T-cell (primary cell): ENCODE measurements at places on chromosomes 1 and 21. TPM values are rescaled to one million over a fixed set of nuclear protein-coding genes. Genes with fewer than 3 reads are reported as not detected.
A peak's percentile ranks its signal among the peaks of the same experiment; 100 is the strongest.

Gene UAP1
- total RNA-seq, result 16.7 TPM

DNA sequence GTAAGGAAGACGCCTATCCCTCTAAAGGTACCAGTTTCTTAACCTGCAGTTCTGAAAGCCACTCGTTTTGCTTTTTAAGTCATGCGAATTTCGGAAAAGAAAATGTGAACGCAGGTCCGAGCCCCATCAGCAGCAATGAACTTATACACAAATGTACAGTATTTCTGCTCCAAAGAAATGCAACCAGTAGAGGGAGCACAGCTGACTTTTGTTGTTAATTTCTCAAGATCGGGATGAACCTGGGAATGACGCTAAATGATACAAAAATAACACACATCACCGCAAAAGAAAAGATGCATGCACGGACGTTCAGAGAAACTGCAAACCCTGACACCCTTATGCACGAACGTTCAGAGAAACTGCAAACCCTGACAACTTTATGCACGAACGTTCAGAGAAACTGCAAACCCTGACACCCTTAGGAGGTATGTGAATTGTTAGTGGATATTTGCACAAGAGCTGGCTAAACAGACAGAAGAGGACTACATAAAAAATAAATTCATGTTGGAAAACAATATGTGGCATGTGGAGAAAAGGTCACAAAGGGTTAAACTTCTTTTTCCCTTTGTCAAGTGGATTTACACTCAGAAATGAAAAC lies 3.5 kb upstream of the TIAM1 start:
- H3K27me3 ChIP-seq, result no peaks in the 10 kb centered on the region
- no peak overlapping the region for H3K27ac ChIP-seq
- no peak overlapping the region for H3K4me3 ChIP-seq
- H3K36me3 ChIP-seq, result no peaks in the 10 kb centered on the region
- peaks cover 18% of the 10 kb centered on the region for H3K4me1 ChIP-seq

Gene ARMH1
- total RNA-seq, result 99.8 TPM

GRCh38 chr1:23188434-23188884 lies 19.8 kb upstream of the LUZP1 start:
- H3K36me3 ChIP-seq, result no peaks in the 10 kb centered on the region
- no peak overlapping the region for H3K27ac ChIP-seq
- H3K4me1 ChIP-seq, result peaks cover 8% of the 10 kb centered on the region
- DNase-seq, result no peak
- H3K4me3 ChIP-seq, result no peak overlapping the region

Gene DRAXIN
- total RNA-seq, result 0.18 TPM

GRCh38 chr1:224564454-224565084 lies 51.5 kb upstream of the CNIH3 start:
- no peaks in the 10 kb centered on the region for H3K36me3 ChIP-seq
- H3K4me1 ChIP-seq, result no peaks in the 10 kb centered on the region
- no peak overlapping the region for H3K4me3 ChIP-seq
- no peak for DNase-seq
- no peaks in the 10 kb centered on the region for H3K27me3 ChIP-seq

DNA sequence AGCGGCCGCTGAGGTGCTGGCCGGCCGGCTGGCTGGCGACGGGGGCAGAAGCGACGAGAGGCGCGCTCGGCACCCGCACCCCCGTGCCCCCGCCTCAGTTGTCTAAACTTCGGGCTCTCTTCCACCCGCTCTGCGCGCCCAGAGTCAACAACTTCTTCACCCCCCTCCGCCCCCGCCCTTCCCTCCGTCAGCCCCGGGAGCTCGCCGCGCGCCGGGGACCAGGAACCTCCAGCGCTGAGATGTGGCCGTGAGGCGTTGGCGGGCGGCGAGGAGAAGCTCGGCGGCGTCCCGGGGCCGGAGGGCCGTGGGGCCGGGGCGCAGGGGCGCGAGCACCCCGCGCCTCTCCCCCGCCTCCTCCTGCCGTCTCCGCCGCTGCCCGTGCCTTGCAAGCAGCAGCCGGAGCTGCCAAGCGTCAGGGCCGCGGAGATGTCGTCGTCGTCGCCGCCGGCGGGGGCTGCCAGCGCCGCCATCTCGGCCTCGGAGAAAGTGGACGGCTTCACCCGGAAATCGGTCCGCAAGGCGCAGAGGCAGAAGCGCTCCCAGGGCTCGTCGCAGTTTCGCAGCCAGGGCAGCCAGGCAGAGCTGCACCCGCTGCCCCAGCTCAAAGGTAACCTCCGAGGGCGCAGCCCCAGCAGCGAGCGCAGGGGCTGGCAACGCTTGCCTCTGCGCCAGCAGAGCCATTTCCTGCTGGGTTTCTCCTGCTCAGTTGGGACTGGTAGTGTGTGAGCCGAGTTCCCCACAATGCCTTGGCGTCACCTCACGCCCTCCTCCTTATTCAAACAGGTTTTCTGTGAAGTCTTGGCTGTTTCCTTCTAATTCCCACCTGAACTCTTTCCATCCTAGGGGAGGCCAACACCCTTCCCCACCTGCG lies 710 bp downstream of the PPP2R5A start:
- H3K4me1 ChIP-seq, result peaks cover 23% of the 10 kb centered on the region
- H3K36me3 ChIP-seq, result no peaks in the 10 kb centered on the region
- peak overlapping the region; percentile 99 for H3K4me3 ChIP-seq
- peak overlapping the region; percentile 80 for H3K27ac ChIP-seq
- peak; percentile 78 for DNase-seq

Gene TFF3
- total RNA-seq, result 1.7 TPM

Gene CDKN2C
- 5.0 TPM for total RNA-seq

GRCh38 chr21:44648557-44649311 lies 2.5 kb downstream of the KRTAP10-11 start:
- H3K4me3 ChIP-seq, result no peak overlapping the region
- H3K27ac ChIP-seq, result no peak overlapping the region
- H3K4me1 ChIP-seq, result no peaks in the 10 kb centered on the region
- H3K27me3 ChIP-seq, result no peaks in the 10 kb centered on the region

GRCh38 chr1:68955424-68955823 lies 458.5 kb upstream of the DEPDC1 start:
- no peaks in the 10 kb centered on the region for H3K4me1 ChIP-seq
- no peak overlapping the region for H3K4me3 ChIP-seq
- no peaks in the 10 kb centered on the region for H3K27me3 ChIP-seq
- H3K36me3 ChIP-seq, result no peaks in the 10 kb centered on the region
- no peak overlapping the region for H3K27ac ChIP-seq

- H3K27ac ChIP-seq, result no peak overlapping the region
- no peak for DNase-seq
- no peaks in the 10 kb centered on the region for H3K4me1 ChIP-seq
Observed at GRCh38 chr1:219125342-219125741, 48.3 kb upstream of the LYPLAL1 start.

Gene RGSL1
- total RNA-seq, result not detected

DNA sequence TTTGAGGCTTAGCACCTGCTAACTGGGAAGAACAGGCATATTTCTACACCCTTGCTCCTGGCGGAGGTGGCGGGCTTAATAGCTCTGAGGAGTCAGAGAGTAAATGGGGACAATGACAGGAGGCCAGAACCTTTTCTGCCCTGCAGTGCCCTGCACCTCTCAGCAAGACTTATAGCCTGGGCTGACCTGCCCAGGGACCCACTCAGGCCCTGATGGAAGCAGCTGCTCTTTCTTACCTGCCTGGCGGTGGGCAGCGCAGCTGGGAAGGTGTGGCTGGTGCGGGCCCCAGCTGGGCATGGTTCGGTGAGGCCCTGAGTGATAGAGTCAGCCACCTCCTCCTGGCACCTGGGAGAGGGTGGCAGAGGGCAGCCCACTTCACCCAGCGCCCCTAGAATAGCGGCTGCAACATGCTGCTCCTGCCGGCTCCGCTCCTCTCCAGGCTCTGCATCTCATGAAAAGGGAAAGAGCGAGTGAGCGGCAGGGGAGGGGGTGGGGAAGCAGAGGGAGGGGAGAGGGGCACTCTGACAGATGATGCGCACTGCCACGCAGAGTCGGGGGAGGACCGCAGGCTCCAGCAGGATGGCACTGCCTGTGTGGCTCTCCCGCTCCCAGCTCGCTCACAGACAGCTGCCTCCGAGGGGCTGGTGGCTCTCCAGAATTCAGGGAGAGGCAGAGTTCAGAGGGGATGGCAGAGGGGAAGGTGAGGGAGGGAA lies at the start of gene RGS8:
RGS8 (minus strand) TSS at position 472 of the 713 bp plus-strand sequence. CDS start 14,938 bp downstream, outside the sequence.
- no peak within 1 kb of the TSS for H3K27ac ChIP-seq
- H3K4me3 ChIP-seq, result no peak within 1 kb of the TSS
- H3K4me1 ChIP-seq, result no peaks in the 10 kb centered on the region
- DNase-seq, result no peak
- no peaks in the 10 kb centered on the region for H3K36me3 ChIP-seq
- peaks cover 16% of the 10 kb centered on the region for H3K27me3 ChIP-seq

- no peaks in the 10 kb centered on the region for H3K4me1 ChIP-seq
- H3K27ac ChIP-seq, result no peak overlapping the region
- no peak for DNase-seq
Observed at GRCh38 chr1:231940116-231940515, 313.5 kb downstream of the DISC1 start.

Gene OR10J1
- not detected for total RNA-seq

DNA sequence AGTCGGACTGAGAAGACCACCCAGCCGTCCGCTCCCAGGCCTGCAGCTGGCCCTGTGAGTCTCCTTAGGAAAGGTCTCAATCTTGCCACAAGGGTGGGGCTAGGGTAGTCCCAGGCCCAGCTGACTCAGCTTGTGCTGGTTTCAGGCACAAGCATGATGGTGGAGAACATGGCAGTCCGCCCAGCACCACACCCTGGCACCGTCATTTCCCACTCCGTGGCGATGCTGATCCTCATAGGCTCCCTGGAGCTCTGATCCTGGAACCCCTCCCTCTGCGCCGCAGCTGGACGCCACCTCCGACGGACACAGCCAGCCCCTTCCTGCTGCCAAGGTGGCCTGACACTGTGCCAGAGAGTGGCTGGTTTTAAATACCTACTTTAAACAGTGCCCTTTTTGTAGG lies 10.7 kb downstream of the TMEM81 start:
- H3K4me1 ChIP-seq, result no peaks in the 10 kb centered on the region
- H3K36me3 ChIP-seq, result no peaks in the 10 kb centered on the region
- no peak overlapping the region for H3K27ac ChIP-seq
- no peak overlapping the region for H3K4me3 ChIP-seq

- H3K4me1 ChIP-seq, result no peaks in the 10 kb centered on the region
- H3K36me3 ChIP-seq, result no peaks in the 10 kb centered on the region
- no peak for DNase-seq
- no peak overlapping the region for H3K27ac ChIP-seq
- H3K4me3 ChIP-seq, result no peak overlapping the region
Observed at GRCh38 chr1:112878321-112878720, 77.7 kb downstream of the SLC16A1 start.

GRCh38 chr1:202207292-202207691 lies 13.7 kb downstream of the LGR6 start:
- no peak for DNase-seq
- no peak overlapping the region for H3K4me3 ChIP-seq
- no peaks in the 10 kb centered on the region for H3K36me3 ChIP-seq

- no peaks in the 10 kb centered on the region for H3K27me3 ChIP-seq
- no peak overlapping the region for H3K27ac ChIP-seq
- H3K4me1 ChIP-seq, result no peaks in the 10 kb centered on the region
Observed at GRCh38 chr1:101632548-101633272, 364.0 kb downstream of the OLFM3 start.

DNA sequence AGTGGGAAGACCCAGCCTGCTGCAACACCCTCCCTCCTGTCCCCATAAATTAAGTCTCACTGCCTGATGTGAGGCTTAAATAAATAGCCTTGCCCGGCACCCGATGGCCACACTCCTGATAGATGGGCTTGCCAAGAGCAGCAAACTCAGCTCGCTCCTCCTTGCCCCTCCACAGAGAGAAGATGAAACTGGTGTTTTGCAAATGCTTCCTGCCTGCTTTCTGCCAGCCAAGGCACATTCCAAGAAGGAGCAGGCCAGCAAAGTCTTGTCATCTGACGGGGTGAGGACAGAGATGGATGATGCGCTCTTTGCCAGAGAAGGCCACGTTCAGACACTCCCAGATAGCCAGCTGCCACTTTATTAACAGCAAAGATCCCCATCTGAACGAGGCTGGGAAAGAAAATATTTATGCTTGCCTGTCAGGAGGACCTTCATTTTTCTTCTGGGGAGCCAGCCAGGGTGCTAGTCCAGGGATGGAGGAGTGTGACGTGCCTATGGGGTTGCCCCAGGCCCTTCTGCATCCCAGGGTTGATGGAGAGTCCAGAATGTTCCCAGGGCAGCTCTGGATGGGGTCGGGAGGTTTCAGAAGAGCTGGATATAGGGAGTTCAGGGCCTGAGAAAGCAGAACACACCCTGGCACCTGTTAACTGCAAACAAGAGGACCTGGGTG lies 265.4 kb downstream of the FOXD2 start:
- no peak overlapping the region for H3K27ac ChIP-seq
- no peak for DNase-seq
- no peaks in the 10 kb centered on the region for H3K4me1 ChIP-seq
- H3K27me3 ChIP-seq, result peaks cover 5% of the 10 kb centered on the region

GRCh38 chr1:160018900-160019299 lies 12.9 kb downstream of the PIGM start:
- H3K27me3 ChIP-seq, result no peaks in the 10 kb centered on the region
- no peaks in the 10 kb centered on the region for H3K4me1 ChIP-seq
- DNase-seq, result no peak
- H3K4me3 ChIP-seq, result no peak overlapping the region
- no peak overlapping the region for H3K27ac ChIP-seq

- H3K27me3 ChIP-seq, result no peaks in the 10 kb centered on the region
- no peak for DNase-seq
- no peaks in the 10 kb centered on the region for H3K36me3 ChIP-seq
- H3K4me3 ChIP-seq, result no peak overlapping the region
Observed at GRCh38 chr1:104018922-104019674, 269.4 kb downstream of the AMY1C start.

DNA sequence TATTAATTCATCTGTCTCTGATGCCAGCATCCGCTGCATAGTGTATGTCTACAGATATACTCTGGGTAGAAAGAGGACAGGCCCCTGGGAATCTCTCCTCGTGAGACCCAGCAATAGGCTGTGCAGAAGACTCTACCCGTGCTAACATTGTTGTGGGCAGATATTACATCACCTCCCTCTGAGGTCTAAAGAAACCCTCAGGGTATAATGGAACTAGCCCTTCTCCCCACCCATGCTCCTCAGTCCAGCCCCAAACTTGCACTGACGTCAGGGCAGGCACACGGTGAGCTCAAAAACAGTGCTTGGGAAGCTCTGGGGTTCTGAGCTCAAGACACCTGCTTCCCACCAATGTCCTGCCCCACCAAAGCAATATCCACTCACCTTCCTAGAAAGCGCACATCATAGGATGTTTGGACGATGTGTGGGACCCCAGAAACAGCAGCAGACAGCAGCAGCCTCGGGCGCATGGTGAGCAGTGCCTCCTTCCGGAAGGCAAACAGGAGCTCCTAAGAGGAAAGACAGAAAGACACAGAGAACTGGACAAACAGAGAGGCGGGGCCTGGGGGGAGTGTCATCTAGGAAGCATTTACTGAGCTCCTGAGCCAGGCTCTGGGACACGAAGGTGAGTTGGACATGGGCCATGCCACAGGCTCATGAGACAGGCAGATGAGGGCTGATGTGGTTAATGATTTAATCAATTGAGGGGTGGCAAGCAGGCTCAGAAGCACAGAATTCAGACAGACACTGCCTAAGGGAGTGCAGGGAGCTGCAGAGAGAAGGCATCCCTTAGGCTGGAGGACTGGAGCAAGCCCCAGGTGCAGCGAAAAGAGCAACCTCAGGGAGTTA lies 4.8 kb downstream of the OVGP1 start:
- DNase-seq, result no peak
- H3K27ac ChIP-seq, result no peak overlapping the region
- peaks cover 4% of the 10 kb centered on the region for H3K27me3 ChIP-seq
- no peaks in the 10 kb centered on the region for H3K4me1 ChIP-seq
- peaks cover 5% of the 10 kb centered on the region for H3K36me3 ChIP-seq

GRCh38 chr1:85838238-85838637 lies 130.0 kb upstream of the ZNHIT6 start:
- H3K27me3 ChIP-seq, result no peaks in the 10 kb centered on the region
- no peaks in the 10 kb centered on the region for H3K36me3 ChIP-seq
- H3K27ac ChIP-seq, result no peak overlapping the region

Gene APCS
- total RNA-seq, result not detected

GRCh38 chr1:220011620-220012019 lies 34.7 kb downstream of the EPRS1 start:
- H3K36me3 ChIP-seq, result no peaks in the 10 kb centered on the region
- no peak overlapping the region for H3K27ac ChIP-seq
- no peaks in the 10 kb centered on the region for H3K27me3 ChIP-seq
